ENCODE measurements at places on chromosomes 5 and 9.

- DNase-seq: no peak
These were observed 80.8 kb downstream of the ARRDC3 start for GRCh38 chr5:91302305-91302704.

GRCh38 chr9:113522858-113523257, 59.3 kb downstream of the RGS3 start:
- DNase-seq: no peak

- no peak for DNase-seq
These were observed 26.2 kb upstream of the LTC4S start for GRCh38 chr5:179767496-179768100.

DNA sequence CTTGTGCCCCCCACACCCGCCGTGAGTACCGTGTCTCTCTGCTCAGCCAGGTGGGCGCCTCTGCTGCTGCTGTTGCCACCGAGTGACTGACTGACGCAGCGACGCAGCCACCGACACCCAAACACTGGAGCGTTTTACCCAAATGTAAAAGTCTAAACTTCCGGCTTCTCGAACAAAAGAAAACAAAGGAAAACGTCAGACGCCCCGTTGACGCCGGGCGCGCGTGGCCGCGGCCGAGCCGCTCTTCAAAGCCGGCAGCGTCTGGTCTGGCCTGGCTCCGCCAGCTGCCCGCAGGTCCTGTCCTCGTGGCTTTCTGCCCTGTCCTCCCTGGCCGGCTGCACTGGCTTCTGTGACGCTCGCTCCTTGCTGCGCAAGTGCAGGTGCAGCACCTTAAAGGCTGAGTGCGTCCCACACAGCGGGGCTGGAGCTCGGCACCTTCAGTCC, 41.4 kb upstream of the CLPTM1L start:
- DNase-seq: no peak

GRCh38 chr9:85067792-85068191, 398.3 kb downstream of the NTRK2 start:
- no peak for DNase-seq

GRCh38 chr9:124196814-124197176, 61.0 kb upstream of the NEK6 start:
- no peak for DNase-seq

DNA sequence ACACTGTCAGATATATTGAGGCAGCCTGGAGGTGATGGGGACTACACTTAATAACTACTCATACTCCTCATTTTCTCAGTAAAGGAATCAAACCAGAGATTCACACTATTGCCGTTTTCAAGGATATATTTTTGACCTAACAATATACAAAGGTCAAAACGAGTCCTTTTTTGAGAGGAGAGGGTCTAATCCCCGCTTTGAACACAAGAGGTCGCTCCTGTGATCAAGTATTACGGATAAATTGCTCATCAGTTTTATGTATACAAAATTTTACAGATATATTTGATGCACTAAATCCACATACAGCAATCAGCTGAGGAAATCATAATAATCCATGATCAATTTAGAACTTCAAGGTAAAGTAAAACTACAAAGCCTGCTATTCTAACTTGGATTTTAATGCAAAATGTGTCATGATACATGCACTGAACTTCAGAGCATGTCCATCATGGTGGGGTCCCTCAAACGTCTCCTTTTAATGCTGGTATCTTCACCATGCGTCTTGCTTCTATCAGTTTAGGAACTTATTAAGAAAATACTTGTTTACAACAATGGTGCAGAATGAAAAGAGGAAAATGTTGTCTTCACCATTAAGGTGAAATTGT, 2.5 kb upstream of the ISL1 start:
- DNase-seq: no peak

DNA sequence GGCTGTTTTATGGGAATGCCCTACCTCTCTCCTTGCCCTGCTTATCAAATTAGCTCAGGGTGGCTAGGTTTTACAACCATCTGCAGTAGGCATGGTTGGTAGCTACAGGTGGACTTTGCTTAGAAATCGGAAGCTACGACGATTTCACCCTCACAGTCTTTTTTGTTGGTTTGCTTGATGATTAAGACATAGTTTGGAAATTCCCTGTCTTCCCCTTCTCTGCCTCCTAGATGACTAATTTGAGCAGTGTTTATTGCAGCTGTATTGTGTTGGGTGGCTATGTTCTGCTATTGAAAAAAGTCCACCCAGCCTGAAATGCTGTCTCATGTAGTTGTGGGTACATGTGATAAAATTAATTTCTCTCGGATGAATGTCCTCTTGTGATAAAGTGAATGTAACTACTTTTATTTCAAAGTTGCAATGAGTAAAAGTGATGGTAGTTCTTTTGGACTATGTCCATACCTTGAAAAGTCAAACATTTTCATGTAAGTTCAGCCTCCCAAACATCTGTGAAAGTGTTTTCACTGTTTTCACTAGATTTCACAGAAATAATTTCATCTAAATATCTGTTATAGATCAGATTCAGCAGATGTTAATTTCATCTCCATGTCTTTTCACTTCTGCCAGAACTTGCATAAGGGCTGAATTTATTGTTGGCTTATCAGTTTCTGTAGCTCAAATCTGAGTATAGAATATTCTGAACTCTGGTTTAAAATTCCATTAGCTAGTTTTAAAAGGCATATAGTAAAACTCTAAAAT, 37.3 kb upstream of the FYB1 start:
- no peak for DNase-seq

DNA sequence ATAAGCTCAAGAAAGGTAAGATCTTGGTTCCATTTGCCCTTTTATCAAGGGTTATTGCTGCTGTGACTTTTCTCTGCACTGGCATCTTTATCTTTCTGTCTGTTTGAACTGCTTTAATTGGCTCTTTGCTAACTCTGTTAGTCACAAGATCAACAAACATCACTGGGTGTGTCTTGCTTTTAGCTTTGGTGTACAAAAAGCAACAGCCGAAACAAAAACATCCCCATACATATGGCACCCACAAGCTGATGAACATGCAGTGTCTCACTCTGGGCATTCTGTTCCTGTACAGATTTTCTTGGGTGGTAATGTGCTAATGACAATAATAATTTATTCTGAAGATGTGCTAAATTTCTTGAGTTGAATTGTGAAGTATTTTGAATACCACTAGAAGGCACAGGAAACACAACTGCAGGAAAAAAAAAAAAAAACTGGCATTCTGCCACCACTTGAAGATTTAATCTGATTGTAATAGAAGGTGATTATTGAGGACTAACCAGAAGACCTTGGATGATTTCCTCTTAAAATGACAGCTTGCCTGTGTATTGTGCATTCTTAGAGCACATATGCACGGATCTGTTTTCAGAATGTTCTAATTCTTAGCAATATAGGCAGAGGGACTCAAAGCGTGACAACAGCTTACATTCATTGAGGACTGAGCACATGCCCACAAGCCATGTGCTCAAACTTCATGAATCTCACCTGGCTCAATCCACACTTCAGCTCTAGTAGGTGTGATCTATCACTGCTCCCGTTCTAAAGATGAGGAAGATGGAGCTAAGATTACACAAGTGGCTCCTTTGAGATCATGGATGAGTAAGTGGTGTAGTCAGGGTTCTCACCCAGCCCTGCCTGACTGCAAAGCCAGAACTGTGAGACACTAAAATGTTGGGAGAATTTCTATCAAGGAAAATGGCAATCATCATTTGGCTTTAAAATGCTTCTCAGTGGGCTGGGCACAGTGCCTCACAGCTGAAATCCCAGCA, 96.4 kb downstream of the EBF1 start:
- DNase-seq: no peak

- no peak for DNase-seq
These were observed 16.4 kb upstream of the FLT4 start for GRCh38 chr5:180665682-180666404.

Measured in NCI-H187 treated with DMSO at 0.1 percent for 48 hours (cell line).